ENCODE measurements at places on chromosomes 12 and 14.

GRCh38 chr12:58396239-58396638 lies 454.9 kb downstream of the ATP23 start:
- DNase-seq: no peak

DNA sequence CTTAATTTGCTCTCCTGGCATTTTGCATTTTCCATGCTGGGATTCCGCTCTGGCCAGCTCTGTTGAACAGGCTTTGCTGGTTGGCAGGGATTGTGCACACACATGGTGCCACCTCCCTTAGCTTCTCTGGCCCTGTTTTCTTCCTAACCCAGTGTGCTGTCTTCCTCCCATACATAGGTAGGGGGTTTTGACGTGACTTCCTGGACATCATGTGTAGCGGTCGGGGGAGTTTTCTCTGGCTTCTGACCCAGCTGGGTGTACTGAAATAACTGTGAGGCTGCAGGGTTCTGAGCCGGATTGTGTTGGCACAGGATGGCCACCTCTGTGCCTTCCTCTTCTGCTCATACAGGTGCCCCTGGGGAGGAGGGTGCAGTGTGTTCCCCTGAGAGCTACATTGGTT lies 25.7 kb downstream of the C14orf132 start:
- DNase-seq: no peak

DNA sequence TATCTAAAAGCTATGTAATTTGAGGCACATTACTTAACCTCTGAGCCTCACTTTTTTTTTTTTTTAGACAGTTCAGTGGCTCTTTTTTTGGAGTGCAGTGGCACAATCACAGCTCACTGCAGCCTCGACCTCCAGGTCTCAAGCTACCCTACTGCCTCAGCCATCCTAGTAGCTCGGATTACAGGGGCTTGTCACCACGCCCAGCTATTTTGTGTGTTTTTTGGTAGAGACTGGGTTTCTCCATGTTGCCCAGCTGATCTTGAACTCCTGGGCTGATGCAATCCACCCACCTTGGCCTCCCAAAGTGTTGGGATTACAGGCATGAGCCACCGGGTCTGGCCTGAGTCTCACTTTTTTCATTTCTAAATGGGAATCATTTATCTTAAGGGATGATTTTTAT lies 192.0 kb upstream of the PDZRN4 start:
- DNase-seq: no peak

DNA sequence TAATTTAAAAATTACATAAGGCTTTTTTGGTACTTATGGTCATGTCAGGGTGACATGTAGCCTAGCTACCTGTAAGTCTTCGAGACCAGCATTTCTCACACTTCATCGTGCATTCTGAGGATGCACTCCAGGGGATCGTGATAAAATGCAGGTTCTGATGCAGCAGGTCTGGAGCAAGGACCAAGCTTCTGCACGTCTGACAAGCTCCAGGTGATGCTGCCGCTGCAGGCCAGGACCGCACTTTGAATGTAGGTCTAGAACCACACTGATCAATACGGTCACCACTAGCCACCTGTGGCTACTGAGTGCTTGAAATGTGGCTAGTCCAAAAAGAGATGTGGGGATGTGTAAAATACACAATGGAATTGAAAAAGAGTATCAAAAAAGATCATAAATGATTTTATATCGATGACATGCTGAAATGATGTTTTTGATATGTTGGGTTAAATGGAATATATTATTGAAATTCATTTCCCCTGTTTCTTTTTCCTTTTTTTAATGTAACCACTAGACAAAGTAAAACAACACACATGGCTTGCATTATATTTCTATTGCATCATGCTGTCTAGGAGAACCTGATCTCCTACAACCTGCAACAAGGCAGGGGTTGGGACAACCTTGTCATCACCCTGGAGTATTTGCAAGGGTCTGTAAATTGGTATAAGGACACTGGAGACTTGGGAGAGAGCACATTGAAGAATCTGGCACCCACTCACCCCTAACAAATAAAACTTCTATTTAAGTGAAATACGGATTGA lies 142.4 kb downstream of the DPF3 start:
- DNase-seq: no peak

- DNase-seq: no peak
Measured at GRCh38 chr12:13028825-13029570, 15.2 kb upstream of the FAM234B start.

DNA sequence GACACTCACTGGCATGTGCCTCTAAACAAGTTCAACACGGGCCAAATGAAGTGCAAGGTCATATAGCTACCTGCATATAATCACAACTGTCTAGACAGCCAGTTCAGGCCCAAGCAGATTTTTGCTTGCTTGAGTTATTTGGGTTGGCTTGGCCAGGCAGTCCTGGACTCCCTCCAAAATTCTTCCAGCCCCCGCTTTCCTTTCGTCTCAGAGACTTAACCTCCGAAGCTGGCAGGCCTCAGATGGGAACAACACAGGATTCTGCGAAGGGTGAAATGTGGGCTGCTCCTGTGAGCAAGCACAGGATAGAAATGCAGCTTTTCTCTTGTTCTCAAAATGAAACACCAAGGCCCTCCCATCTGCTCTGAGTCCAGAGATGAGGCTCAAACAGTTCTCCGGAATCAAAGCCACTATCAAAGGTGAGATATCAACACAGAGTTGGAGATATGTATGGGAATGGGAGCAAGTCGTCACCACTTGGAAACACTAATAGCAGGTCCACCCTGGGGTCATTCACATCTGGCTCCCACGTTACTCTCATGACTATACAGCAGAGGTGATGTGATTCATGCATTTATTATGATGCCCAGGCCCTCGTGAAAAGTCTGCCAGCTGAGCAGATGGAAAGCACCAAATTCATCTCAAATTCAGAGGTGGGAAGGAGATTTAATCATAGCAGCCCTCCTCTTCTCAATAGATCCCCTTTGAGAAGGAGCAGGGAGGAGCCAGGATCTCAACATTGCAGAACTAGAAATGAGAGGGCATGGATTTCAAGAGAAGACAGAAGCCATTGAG lies 389.8 kb downstream of the NUAK1 start:
- no peak for DNase-seq

- DNase-seq: no peak
Measured at GRCh38 chr14:84090837-84091236, 1439.1 kb upstream of the FLRT2 start.

DNA sequence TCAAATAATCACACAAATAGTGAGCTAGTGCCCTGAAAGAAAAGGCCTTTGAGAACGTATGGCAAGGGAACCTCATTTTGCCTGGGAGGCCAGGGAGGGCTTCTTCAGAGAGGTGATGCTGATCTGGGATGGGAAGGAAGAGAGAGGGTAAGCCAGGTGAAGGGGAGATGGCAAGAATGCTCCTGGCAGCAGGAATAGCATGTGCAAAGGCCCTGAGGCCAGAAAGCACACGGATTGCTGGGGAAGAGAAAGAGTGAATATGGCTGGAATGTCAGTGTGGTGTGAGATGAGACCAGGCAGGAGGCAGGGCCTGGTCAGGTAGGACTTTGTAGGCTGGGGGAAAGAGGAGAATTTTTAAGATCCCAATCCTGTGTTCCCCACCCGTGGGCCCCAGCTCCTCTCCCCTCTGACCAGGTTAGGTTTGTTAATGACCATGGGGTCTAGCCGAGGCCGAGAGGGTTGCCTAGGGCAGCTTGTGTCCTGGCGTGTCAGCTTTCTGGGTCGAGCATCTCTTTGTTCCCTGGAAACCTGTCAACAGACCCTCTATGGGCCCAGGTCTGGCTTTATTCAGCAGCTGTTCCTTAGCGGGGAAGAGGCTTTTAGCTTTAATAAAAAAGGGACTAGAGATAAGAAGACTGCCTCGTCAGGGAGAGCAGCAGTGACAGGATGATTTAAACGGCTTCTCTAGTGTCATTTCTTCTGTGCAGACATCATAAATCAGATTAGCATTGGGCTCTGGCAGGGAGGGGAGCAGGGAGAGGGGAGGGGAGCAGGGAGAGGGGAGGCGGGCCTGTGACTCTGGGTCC lies 123.4 kb downstream of the ADCK1 start:
- no peak for DNase-seq

DNA sequence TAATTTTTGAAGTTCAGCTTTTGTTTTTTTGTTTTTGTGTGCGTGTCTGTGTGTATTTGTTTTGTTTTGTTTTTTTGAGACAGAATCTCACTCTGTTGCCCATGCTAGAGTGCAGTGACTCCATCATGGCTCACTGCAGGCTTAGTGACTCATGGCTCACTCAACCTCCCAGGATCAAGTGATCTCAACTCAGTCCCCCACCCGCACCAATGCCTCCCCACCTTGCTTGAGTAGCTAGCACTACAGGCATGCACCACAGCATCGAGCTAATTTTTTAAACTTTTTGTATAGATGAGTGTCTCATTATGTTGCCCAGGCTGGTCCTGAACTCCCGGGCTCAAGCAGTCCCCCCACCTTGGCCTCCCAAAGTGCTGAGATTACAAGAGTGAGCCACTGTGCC lies 981.4 kb downstream of the BCL11B start:
- DNase-seq: no peak

GRCh38 chr14:101035466-101036225 lies 132.1 kb upstream of the RTL1 start:
- DNase-seq: no peak

GRCh38 chr14:98375566-98375965 lies 896.4 kb downstream of the BCL11B start:
- no peak for DNase-seq

- no peak for DNase-seq
Measured at GRCh38 chr12:72063073-72063472, 124.4 kb downstream of the TPH2 start.

DNA sequence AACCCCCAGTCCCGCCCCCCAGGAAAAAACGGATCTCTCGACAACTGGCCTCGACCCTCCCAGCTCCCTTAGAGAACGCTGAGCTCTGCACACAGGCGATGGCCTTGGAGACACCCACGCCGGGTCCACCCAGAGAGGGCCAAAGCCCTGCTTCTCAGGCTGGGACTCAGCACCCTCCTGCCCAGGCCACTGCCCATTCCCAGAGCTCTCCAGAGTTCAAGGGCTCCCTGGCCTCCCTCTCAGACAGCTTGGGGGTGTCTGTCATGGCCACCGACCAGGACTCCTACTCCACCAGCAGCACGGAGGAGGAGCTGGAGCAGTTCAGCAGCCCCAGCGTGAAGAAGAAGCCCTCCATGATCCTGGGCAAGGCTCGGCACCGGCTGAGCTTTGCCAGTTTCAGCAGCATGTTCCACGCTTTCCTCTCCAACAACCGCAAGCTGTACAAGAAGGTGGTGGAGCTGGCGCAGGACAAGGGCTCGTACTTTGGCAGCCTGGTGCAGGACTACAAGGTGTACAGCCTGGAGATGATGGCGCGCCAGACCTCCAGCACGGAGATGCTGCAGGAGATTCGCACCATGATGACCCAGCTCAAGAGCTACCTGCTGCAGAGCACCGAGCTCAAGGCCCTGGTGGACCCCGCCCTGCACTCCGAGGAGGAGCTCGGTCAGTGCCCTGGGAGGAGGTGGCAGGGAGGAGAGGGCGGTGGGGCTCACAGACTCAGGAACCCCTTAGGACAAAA lies 95.8 kb downstream of the LGMN start:
- peak; percentile 15 for DNase-seq

GRCh38 chr14:56745097-56745496 lies 65.2 kb downstream of the OTX2 start:
- DNase-seq: no peak

DNA sequence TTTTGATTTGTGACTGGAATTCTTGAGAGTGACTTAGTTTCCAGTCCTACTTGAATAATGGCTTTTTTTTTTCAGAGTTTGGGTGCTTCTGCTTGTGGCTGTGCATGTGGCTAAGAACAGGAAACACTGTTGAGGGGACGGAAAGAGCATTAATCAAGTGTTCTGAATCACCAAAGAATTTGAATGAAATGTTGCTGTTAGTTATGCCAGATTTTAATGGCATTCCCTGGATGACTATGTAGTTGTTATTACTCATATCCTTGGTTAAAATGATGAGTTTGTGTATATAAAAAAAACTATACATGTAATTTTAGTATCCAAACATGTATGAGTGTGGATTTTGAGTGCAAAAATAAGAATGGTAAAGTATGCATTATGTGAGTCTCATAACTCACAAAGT lies 347.9 kb downstream of the BCAT1 start:
- no peak for DNase-seq

GRCh38 chr12:106147956-106148355 lies 9.2 kb upstream of the NUAK1 start:
- DNase-seq: no peak

DNA sequence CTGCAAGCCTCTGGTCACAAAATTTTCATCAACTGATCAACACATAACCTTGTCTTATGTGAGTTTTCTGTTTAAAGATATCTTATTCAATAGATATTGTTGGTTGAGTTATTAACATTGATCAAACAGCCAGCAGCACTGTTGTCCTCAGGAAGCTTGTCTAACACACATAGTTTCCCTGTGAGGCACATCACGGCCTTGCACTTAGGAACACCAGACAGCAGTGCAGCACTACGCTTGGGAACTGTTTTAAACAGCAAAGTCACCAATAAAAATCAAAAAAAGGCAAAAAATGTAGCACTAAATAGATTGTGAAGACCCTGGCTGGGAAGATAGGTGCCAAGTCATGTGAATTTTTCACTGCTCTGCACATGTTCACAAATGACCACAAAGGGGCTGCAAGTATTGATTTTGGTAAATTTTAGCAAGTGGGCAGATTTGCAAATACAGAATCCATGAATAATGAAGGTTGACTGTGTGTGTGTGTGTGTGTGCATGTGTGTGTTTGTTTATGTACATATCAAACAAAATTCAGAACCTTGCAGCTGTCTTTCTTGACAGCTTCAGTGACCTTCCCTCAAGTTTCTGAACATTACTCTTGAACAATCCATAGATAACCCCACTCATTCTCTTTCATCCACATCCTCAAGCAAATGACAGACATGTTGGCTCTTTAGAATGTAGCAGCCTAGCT lies 28.9 kb downstream of the VDR start:
- no peak for DNase-seq

DNA sequence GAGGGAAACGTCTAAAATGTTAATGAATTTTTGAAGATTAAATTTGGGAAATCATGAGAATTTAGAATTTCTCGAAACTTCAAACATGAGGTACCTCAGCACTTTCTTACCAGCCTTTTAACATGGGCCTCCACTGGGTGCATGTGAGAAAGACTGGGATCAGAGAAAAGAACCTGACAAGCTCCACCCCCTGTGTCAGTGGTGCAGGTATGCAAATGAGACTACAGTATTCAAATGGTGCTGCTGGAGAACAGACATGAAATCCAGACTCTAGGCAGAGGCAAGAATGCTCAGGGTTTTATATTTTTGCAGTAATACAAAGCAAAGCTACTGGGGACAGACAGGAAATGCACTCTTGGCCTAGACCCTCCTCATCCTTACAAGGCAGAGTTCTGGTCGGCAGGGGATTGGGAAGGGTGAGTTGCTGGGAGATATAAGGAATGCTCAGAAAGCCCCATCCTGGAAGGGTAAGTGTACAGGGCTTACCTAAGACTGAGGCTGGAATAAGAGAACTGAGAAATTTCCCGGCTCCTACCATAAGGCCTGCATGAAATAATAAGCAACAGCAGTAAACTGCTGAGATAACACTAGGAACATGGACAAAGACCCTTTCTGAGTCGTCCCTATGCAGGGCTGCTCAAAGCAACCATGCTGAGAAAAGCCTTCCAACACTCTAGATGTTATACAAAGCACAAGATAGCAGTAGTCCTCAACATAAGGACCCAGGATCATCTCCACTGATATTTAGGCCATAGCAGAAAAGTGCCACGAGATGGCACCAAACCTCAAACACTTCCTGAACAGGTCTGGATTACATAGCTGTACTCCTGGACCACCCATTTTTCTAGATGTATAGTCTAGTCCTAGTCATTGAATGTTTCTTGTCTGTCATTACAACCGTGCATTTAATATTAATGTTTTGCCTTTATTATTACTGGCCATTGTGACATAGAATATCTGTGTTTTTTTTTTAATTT lies 260.8 kb downstream of the RASSF9 start:
- no peak for DNase-seq

- no peak for DNase-seq
Measured at GRCh38 chr12:132834181-132834711, 5.6 kb upstream of the GOLGA3 start.
